ENCODE measurements at places on chromosomes 11 and 22. TPM values are rescaled to one million over a fixed set of nuclear protein-coding genes. Genes with fewer than 3 reads are reported as not detected.

DNA sequence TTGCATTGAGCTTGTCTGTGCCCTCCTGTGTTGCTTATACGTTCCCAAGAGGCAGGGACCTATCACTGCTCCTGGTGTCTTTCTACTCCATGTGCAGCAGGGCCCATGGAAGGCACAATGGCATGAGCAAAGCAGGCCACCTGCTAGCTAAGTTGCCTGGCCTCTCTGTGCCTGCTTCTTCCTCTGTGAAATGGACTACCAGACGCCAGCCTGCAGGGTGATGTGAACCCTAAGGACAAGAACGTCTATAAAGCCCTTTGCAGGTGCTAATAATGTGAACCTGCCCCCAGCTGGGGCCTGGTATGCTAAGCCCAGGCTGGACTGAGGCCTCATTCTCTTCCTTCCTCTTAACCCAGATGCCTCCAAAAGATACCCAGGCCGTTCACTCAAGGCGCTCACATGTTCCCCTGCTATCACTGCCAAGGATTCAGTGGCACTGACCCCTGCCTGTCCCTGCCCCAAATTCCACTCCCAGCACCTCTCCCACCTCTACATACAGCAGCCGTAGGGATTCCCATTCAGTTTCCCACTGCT, 4.0 kb downstream of the GUCD1 start:
- DNase-seq, result no peak

DNA sequence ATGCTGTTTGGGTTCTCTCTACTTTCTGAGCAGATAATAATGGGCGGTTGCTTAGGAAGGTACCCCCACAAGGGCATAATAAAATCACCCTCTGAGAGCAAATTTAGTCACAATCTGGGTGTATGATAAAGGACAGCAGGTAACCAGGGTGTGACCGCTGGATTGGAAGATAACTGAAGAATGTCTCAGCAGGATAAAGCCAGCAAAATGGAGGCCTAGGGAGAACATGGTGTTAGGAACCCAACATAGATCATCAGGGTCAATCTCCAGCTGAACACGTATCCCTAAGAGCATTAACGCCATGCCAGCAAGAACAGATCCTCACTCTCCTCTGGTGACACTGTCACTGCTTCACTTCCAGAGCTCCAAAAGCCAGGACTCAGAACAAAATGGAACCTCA, 64.5 kb upstream of the SCUBE2 start:
- DNase-seq, result no peak

DNA sequence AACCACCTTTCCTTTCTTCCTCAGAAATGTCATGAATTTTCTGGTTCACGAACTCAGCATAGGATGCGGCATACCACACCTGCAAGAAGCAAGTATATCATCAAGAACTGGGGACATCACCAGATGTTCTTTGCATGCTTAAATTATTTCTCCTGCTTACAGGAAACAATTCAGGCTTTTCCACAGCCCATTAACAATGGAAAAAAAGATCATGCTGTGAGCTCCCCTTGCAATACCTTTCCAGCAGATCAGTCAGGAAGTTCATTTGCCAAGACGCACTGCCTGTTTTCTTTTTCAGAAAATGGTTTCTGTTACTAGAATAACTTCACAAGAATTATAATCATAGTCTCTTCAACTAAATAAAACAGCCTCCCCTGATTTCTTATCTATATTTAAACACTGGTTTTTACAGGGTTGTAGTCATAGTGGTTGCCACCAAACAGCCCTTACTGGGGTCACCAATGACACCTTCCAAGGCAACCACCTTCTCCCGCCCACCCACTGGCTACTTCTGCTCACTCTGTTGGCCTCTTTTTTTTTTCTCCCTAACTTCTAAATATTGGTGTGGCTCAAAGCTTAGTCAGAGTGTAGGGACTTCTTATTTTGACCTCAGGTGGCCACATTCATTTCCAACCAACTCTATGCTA, 42.3 kb upstream of the NFRKB start:
- DNase-seq, result no peak

DNA sequence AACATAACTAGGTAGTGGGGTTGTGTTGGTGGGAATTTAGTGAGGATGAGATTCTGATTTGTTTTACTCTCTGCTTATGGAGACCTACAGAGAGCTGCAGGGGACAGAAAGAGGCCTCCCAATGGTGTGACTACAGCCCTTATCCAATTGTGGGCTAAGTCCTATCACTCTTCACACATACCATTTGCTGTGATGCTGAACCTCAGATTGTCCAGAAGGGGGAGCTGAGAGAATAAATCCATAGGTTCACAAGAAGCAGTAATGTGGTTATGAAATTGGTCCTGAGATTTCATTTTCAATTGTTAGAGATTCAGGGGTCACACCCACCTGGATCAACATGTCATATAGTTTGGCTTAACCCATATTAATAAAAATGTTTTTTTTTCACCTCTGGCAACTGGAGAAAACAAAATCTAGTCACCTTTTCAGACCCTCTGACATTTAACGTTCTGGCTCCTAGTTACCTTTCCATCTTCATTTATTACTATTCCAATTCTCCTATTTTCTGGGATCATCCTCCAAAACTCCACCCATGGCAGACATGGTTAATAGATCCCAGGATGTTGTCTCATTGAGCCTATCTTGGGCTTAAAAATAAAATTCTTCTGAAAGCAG, 53.3 kb upstream of the PTPN5 start:
- no peak for DNase-seq

DNA sequence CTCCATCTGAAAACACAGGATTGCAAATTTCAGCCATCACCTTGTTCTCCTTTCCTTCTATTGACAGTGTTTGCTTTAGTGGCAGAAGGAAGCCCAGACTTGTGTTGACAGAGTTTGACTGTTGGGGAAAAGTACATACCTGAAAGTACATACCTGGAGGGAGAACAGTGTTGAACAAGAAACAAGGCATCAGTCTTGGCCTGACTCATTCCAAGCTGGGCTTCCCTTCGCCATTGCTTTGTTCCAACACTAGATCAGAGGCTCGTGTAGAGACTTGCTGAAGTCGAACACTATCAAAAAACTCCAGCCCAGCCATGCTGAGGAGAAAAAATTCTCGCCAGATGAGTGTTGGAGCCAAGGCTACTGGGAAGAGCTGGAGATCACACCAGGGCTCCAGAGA, 133.4 kb downstream of the BBOX1 start:
- no peak for DNase-seq

GRCh38 chr11:112610494-112610893, 349.8 kb upstream of the PLET1 start:
- DNase-seq, result no peak

DNA sequence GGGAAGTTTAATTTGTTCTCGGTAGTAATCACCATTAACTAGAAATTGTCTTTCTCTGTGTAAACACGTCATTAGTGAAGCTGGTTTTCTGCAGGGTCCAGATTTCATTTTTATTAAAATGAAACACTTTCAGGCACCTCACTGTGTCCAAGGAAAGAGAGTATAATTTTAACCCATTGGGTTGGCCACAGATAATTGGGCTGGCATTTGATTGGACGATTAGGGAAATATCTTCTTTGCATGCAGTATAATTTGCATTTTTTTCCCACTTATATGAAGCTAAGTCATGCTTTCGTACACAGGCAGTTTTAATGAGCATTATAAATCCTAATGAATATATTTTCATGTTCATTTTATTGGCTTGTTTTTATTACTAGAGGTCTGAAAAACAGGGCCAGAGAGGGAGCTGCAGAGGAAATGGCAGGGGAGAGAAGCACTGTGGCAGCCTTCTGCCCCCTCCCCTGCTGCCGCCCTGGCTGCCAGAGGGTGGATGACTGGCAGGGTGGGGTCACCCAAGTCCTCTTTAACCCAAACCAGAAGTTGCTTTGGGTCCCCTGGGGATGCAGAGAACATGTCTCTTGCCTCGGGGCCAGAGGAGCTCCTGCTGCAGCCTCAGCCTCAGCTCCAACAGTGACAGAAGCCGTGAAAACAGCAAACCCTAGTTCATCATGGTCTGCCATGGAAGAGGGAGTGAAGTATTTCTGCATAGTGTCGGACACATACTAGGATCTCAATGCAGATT, 93.9 kb downstream of the PKNOX2 start:
- DNase-seq, result no peak

- no peak for DNase-seq
Measured at GRCh38 chr22:38082986-38083710, 836 bp downstream of the SLC16A8 start.

- DNase-seq, result no peak
Measured at GRCh38 chr11:9060700-9061111, 30.7 kb downstream of the SCUBE2 start.

GRCh38 chr11:86940122-86940777, 14.9 kb downstream of the FZD4 start:
- DNase-seq, result peak; percentile 85

DNA sequence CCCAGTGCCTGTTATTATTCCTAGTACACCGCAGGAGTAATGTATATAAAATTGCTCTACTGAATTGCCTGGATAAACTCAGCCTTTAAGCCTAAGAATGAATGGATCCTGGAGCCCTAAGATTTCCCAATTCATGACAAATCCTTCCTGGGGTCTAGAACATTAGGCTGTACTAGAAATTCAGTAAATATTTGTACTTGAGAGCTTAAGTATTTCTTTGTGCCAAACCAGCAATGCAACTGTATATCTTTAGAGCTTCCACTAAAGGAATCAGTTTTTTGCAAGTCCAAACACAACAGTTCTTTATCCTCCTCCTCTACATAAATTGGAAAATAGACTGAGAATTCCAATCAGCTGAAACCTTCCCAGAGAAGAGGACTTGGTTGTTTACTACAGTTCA, 65.6 kb downstream of the FAM168A start:
- no peak for DNase-seq

- peak; percentile 94 for DNase-seq
Measured at GRCh38 chr11:3049430-3050243, 7.6 kb downstream of the CARS1 start.

DNA sequence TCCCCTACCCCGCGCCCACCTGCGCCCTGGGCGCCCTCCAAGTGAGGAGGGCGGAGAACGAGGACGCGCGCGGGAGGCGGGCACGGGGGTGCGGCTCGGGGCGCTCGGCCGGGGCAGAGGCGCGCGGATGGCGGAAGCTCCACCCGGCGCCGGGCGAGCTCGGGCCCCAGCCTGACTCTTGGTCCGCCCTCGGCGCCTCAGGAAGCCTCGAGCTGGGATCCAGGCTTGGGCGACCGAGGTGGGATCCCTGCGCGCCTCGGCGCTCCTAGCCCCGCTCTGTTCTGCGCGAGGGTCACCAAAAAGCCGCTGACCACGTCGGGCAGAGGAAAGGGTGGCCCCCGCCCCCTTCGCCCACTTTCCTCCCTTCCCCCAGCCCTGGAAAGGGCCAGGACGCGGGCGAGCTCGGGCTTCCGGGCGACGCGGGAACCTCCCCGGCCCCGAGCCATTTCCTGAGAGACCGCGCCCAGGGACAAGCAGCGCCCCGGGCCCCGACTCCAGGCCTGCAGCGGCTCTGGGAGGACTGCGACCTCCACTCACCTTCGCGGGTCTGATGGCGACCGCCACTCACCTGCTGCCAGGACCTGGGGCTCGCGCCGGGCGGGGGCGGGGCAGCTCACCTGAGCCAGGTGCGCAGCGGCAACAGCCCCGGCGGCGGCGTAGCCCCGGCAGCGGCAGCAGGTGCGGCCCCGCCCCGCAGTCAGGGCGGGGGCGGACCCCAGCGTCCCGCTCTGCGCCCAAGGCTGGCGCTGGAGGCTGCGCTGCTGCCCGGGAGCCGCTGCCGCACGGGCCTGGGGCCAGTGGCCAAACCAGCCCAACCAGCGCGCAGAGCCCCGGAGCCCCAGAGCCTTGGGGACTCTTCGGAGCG, 2.2 kb upstream of the SIGIRR start:
- no peak for DNase-seq

The ANKRD49 gene
- 21.4 TPM for total RNA-seq

The NEFH gene
- 1.8 TPM for total RNA-seq

The CALCA gene
- not detected for total RNA-seq

The MMP12 gene
- total RNA-seq, result not detected

The SCN4B gene
- total RNA-seq, result 1.5 TPM

The PTPRCAP gene
- 2.8 TPM for total RNA-seq

The CRYBB3 gene
- not detected for total RNA-seq

The TREH gene
- total RNA-seq, result not detected
